DMS53 (cell line): ENCODE measurements at places on chromosomes 11 and 22.

DNA sequence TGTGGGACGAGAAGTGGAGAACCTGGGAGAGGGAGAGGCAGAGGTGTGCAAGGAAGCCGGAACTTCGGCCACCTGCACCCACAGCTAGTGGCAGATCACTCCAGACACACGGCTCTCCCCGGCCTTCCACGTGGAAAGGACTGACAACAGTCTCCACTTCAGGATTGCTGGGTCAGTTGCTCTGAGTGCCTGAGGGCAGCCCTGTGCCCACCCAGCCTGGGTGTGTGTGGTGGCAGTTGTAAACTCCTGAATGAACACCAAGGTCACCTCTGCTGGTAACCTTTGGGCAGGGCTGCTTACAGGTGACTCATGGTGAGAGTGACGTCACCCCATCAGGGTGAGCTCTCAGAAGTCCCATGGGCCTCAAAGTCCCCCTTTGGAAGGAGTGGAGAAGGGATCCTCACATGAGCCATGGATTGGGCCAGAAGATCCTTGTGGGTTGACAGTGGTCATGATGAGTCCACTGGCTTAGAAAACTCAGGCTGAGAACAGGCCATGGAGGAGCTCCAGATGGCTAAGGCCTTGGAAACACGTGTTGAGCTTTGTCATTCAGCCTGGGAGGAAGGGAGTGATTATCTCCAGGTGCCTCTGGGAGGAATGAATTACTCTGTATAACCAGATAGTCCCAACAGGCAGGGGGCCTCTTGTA lies 71.3 kb downstream of the BCR start:
- peak; percentile 86 for DNase-seq

DNA sequence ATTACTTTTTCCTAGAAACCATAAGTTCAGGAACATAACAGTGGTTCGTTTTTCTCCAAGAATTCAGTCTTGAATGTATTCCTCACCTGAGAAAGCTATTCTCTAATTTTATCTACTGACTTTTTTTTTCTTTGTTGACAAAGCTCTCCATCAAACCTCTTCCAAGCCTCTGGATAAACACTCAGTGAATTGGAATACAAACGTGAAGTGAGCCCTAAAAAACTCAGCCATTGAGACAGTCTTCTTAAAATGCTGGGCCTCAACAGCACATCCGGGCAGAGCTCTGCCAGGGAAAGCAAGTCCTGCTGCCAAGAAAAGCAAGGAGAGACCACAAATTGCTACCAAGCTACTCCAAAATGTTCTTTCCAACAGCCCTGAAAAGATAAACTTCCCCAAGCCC lies 7.7 kb upstream of the SLC1A2 start:
- DNase-seq = peak; percentile 63

- DNase-seq = no peak
Measured at GRCh38 chr11:68263444-68264035, 8.2 kb downstream of the C11orf24 start.

GRCh38 chr11:63698976-63699733 lies 17.9 kb downstream of the RTN3 start:
- no peak for DNase-seq

DNA sequence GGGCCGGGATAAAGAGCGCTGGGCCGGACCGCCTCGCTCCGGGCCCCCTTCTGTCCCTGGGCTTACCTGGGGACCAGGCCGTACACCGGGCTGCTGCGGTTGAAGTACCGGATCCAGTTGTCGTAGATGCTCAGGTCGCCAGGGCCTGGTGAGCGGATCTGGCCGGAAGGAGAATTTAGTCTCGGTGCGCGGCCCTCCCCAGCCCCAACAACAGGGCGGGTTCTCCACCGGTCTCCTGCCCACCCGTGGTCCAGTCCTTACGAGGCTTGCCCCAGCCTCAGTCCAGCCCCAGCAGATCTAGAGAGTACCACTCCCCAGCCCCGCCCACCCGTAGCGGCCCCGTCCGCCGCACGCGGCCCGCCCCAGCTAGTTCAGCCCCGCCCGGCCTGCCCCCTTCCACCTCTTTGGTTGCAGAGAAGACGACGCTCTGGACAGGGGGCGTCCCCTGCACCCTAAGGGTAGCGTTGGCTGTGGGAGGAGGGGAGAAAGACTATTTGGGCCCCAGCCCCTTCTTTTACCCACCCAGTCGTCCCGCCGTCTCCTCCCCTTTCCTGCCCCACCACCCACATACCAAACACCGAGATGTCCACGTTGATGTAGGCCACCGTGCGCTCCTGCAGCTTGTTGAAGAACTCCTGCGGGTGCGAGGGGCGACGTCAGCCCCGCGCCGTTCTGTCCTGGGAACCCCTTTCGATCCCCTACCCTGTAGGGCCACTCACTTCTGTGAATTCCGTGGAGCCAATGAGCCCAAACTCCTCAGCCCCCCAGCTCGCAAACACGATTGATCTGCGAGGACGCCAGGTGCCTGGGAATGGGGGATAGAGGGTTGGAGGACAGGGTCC lies 6.8 kb downstream of the SAC3D1 start:
- no peak for DNase-seq

DNA sequence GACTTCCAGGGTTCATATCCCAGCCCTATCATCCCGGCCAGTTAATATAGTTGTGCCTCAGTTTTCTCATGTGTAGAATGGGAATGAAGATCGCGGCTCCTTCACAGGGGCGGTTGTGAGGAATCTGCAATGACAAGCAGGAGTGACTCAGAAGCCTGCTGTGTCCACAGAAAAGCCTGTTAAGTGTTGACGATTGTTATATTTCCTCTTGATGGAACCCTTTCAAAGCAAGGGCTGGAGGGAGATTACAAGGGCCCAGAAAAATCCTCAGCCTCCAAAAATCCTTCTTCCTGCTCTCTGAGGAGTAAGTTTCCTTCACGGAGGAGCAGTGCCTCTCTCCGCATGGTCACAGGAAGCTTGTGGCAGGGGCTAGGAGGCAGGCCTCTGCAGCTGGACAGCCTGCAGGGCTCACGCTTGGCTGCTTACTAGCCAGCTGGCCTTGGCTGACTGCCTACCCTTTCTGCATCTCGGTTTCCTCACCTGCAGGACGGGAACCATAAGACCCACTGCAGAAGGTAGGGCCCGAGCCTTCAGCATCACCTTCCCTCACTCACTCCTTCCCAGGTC lies 63.4 kb downstream of the CACNG2 start:
- no peak for DNase-seq

- peak; percentile 83 for DNase-seq
Measured at GRCh38 chr22:23246982-23247766, 66.9 kb downstream of the BCR start.

DNA sequence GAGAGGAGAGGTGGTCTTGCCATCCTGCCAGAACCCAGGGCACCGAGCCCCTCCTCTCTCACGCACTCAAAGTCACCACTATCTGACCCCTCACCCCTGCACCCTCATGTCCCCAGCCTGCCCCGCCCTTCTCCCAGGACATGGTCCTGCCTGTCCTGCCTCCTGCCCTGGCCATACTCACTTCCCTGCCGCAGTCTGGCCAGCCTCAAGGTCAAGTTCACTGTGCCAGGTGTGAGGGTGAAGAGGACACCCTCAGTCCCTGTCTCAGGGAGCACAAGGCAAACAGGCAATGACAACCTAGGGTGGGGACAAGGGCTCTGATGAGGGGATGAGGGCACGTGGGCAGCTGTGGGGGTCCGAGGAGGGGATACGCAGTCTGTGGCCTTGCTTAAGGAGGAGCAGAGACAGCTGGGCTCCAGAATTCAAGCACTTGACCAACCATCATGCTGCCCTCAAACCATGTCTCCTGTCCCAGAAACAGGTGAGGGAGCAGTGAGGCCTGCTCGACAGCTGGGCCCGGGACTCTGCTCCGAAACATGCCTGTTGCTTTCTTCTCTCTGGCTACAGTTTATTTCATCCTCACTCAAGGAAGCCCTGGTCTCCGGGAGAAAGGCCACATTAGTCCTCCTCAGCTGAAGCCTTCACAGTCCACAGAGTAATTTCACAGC lies 36.6 kb downstream of the PDGFB start:
- peak; percentile 56 for DNase-seq

GRCh38 chr22:42819412-42820044 lies 37.5 kb downstream of the ARFGAP3 start:
- no peak for DNase-seq

GRCh38 chr11:16781936-16782919 lies 43.8 kb downstream of the C11orf58 start:
- peak; percentile 23 for DNase-seq

DNA sequence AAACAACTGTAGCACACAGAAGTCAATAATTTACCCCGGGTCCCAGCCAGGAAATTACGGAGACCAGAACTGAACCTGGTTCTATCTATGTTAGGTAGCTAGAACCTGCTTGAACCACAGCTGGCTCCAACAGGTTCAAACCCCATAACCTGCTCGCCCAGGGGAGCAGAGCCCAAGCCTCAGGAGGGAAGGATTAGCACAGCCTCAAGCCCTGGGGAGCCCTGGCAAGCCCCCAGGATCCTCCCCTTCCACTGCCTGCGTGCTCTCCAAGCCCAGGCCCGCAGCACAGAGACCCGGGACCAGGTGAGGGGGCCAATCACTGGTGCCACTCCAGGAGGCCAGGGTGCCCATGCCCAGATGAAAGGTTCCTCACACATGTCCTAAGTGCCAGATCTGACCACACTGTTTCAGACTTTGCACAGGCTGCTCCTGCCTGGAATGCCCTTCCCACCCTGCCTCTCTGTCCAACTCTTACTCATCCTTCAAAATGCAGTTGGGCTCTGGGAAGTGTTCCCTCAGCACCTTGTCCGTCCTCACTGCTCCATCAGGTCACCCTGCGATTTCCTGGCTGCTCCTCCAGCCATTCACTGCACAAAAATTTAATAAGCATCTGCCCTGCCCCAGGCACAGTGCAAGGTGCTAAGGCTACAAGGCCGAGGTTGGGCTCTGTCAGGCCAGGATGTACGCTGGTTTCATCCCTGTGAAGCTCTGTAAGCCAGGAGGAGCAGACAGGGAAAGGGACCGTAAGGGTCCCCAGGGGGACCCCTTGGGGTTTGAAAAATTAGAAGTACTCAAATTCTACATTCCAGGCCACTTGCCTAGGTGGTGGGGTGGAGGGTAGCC lies 32.2 kb downstream of the ARRB1 start:
- DNase-seq = no peak

GRCh38 chr22:36065775-36066544 lies 37.3 kb upstream of the RBFOX2 start:
- peak; percentile 89 for DNase-seq

DNA sequence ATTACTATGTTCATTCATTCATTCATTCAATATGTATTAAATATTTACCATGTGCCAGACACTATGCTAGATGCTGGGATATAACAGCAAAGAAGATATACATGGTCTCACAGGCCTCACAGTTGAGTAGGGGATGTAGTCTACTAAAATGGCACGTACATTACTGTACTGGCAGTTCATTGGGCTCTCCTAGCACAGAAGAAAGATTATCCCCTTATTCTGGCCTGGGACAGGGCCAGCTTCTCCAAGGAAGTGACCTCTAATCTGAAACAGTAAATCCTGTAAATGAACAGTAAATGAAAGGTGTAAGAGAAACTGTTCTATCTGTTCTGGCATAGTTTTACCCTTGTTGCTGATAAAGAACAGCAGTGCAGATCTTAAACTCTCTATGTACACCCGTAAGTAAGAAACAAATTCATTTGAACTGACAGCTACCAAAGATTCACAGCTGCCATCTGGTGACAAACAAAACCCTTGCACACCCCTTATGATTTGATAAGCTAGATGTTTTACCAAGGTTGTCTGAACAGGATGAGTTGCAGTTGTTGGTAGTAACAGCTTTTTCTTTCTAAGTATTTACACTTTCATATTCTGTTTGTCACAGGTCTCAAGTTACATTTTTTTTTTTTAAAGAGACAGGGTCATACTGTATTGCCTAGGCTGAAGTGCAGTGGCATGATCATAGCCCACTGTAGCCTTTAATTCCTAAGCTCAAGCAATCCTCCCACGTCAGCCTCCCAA lies 263.1 kb downstream of the TMEM135 start:
- peak; percentile 71 for DNase-seq

- DNase-seq = no peak
Measured at GRCh38 chr11:102853956-102854355, 10.5 kb upstream of the MMP3 start.

DNA sequence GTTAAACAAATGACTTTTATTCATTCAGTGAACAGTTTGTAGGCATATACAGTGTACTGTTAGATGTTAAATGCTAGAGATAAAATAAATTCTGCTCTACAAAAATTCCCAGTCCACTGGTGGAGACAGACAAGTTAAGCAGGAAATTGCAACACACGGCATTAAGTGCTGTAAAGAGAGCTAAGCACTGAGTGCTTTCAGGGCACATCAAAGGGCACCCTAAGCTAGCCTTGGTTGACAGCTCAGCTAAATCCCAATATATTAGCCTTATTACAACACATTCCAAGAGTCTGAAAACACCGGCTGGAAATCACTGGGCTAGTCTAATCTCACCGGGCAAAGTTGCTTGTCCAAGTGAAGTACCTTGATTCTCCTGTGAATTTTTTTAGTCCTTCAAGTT lies 55.1 kb downstream of the NOX4 start:
- DNase-seq = peak; percentile 59

DNA sequence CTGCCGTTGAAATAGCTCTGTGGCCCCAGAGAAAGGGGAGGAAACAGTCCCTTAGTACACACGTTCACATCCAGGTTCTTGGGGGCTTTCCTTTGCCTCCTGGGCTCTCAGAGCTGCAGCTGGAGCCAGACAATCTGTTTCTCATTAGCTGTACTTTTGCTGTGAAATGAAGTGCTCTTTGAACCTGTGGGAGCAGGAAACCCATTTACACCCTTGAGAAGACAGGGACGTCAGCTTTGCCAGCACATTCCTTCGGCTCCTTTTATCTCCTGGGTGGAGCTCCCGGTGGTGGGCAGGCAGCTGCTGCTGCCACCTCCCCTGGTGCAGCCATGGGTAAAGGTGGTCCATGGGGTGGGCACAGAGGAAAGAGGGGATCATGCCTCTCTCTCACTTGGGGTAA lies 80.6 kb upstream of the TIMP3 start:
- no peak for DNase-seq

GRCh38 chr11:128592454-128592853 lies 5.1 kb upstream of the ETS1 start:
- DNase-seq = no peak

- no peak for DNase-seq
Measured at GRCh38 chr11:114066046-114066648, 6.6 kb downstream of the ZBTB16 start.

DNA sequence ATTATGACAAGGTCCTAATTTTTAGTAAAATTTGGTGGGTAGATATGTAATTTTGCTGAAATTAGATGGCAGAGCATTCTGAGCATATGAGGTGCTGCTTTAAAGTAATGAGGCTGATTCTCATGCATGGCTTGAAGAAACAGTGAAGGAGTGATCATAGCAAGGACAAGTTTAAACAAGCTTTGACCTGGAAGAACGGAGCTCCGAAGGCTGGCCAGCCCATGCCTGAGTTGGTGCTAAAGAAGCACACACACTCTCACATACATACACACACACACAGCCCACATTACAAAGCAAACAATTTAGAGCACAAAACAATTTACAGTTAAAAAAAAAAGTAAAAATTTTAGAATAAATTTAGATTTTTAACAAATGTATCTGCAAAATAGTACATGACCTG lies 150.7 kb downstream of the DCDC1 start:
- DNase-seq = no peak

- DNase-seq = no peak
Measured at GRCh38 chr22:27752141-27752540, 49.4 kb downstream of the MN1 start.

GRCh38 chr11:67581469-67581868 lies 2.1 kb upstream of the GSTP1 start:
- DNase-seq = peak; percentile 93
